GM03348 (cell line): ENCODE measurements at places on chromosomes 4 and X.

DNA sequence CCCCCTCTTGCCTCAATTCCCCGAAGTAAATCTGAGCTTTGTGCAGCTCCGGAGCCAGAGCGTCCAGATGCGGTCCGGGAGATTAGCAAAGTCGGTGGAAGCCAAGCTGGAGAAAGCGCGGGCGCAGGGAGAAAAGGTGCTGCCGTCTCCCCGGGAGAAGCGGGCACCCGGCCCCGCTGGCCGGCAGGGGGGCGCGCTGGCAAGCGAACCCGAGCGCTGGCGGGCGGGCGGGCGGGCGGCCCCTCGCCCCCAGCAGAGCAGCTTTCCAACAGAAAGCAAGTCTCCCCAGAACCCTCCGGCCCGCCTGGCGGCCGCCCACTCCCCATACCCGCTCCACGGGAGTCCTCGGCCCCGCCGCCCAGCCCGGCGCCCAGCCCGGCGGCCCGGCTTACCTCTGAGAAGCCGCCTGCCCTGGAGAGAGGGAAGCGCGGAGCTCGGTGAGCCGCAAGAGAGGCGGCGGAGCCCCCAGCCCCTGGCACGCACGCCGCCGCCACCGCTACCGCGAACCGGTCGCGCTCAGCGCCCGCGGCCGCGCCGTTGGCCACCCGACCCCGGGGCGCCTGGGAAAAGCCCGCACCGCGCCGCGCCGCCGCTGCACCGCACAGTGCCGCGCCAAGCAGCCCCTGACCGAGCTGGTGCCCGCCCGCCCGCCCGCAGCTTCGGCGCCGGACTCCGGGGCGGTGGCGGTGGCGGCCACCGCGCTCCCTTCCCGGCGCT lies 529 bp upstream of the CITED1 start:
- DNase-seq: no peak

DNA sequence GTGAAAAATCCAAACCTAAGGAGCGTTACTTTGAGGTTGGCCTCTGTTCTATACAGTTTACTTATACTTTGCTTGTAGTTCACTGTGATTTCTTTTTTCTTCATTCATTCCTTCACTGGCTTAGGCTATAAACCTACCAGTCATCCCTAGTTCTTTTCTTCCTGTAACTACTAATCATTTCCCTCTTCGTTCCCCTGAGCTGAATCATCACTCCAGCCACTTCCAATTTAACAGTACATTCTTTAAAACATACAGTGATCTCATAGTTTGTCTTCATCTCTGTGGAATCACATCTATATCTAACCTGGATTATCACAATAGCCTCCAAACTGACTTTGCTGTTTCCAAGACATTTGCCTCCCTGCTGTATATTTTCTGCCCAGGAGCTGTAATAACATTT lies 25.2 kb upstream of the NPFFR2 start:
- DNase-seq: peak; percentile 52

DNA sequence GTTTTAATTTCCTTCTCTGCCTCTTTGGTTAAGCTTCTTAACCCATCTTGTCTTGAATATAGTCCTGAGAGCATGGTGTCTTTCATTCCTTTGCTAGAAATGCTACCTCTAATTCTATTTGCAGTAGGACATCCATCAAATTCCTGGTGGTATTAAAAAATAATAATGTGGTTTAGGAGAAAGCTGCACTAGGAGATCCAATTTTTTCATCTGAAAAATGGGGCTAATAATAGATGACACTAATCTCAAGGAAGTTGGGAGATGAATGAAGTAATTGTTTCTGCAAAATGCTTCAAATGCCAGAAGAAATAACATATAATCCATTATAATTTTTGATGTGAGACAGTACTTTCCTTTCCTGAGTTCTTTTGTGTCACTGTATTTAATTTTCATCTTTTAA lies 194.9 kb downstream of the PACRGL start:
- DNase-seq: no peak

- DNase-seq: peak; percentile 31
Observed at GRCh38 chr4:77104791-77105540, 29.2 kb upstream of the CCNI start.

GRCh38 chr4:145681518-145681917 lies 1.6 kb downstream of the C4orf51 start:
- DNase-seq: no peak

GRCh38 chrX:111505783-111506182 lies 5.7 kb upstream of the SERTM2 start:
- DNase-seq: no peak

DNA sequence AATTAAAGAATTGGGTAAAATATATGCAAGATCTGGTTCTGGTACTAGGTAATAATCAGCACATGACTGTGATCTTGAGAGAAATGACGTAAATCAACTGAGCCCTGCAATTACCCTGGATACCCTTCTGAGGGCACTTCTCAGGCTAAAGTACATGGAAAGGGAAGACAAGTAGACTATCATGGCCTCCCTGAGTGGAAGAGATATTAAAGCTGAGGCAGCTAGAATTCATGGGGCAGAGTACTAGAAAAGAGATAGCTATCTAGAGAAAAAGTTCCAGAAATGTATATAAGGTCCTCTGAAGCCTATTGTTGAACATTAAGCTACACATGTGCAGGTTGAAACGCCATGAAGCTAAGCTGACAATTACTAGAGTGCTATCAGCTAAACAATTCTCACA lies 249.6 kb downstream of the NKX6-1 start:
- DNase-seq: no peak

DNA sequence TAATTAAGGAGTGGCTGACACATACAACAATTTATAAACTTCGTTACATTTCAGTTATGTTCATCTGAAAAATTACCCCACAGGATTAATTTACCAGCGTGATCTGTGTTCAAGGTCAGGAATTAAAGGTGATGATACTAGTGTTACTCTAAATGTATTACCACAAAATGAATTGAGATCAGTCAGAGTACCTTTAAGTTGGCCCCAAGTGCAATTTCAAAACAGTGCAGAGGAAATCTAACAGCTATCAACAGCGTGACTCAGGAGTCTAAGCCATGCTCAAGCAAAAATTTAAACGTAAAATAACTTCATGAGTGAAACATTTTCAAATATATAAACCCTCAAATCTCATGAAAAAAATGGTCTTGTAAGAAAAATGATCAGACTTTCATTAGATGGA lies 18.7 kb downstream of the ANTXR2 start:
- no peak for DNase-seq

DNA sequence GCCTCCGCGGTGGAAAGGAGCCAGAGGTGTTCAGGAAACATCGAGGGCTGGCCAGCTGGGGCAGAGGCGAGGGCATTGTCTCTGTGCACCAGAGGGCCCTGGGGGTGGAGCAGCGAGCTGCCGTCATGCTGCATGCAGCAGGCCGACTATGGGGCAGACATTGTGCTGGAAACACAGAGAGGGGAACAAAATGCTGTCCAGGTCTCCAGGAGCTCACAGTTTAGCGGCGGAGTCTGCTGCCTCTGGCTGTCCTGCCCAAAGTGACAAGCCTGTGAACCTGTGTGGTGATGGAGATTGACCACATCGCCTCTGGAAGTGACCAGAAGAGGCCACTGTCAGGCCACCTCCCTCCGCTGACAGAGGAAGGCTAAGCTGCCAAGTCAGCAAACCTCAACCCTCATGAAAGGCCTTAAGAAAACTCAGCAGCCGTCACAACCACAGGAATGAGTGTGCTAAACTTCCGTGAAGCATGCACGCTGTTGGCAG lies 20.1 kb upstream of the SASH3 start:
- peak; percentile 72 for DNase-seq

GRCh38 chrX:130110379-130111219 lies at the start of gene ELF4:
Gene ELF4, minus strand, starts transcription at chrX:130110497. Its CDS starts 29,167 bp downstream, at chrX:130081330.
- peak; percentile 84 for DNase-seq

DNA sequence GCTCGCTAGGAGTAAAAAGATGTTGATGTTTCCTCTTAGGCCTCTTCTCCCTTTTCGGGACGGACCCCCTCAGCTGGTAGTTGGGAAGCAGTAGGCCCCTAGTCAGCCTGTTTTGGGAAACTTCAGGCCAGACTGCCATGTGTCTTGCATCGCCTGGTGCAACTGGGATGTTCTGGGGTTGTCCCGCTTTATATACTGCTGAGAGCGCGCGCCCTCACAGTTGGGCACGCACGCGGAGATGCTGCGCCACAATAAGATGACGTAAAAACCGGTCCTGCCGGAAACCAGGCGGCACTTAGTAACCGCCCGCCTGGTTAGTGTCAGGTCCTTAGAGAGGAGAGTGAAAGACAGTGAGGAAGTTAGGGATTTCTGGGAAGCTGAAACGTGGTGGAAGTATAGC lies 231.3 kb upstream of the CT83 start:
- no peak for DNase-seq

DNA sequence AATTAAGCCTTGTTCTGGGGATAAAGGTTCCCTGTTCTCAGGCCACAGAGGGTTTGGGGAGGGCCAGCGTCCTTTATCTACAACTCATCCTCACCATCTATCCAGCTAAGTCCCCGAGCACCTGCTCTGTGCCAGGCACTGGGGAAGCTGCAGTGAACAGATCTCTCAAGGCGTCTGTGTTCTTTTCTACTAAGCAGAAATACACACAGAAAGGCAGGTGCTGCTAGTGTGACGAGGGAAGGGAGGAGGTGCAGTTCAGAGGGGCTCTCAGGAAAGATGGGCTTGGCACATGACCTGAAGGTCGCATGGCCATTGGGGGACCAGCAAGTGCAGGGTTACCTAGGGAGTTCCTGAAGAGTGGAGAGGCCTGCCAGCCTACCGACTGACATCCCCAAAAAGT lies 352.2 kb downstream of the NR3C2 start:
- DNase-seq: no peak

- DNase-seq: peak; percentile 60
Observed at GRCh38 chr4:102263024-102263787, 82.1 kb downstream of the SLC39A8 start.

- no peak for DNase-seq
Observed at GRCh38 chr4:38514465-38515146, 149.4 kb upstream of the KLF3 start.

- no peak for DNase-seq
Observed at GRCh38 chr4:183153190-183153916, 54.3 kb downstream of the WWC2 start.

- peak; percentile 48 for DNase-seq
Observed at GRCh38 chr4:25861951-25862410, 807 bp downstream of the SEL1L3 start.

- no peak for DNase-seq
Observed at GRCh38 chr4:126495163-126495752, 1137.5 kb upstream of the INTU start.

DNA sequence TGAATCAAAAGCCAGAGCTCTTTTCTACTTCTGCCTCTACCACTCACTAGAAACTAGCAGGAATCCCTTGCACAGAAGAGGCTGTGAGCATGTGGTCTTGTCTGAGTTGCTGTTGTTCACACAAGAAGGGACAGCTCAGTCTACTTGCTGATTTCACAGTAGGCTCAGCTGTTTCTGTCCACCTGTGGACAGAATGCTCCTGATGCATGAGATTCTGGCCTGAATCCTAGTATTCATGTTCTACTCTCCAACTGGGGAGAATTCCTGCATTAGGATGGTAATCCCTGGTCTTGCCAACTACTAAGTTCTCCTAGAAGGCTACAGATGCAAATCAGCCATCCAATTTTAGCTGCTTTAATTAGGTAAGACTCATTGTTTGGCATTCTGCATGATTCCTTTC lies 112.8 kb downstream of the PPA2 start:
- no peak for DNase-seq

GRCh38 chr4:185810746-185811508 lies 1.1 kb downstream of the SORBS2 start:
- DNase-seq: no peak

DNA sequence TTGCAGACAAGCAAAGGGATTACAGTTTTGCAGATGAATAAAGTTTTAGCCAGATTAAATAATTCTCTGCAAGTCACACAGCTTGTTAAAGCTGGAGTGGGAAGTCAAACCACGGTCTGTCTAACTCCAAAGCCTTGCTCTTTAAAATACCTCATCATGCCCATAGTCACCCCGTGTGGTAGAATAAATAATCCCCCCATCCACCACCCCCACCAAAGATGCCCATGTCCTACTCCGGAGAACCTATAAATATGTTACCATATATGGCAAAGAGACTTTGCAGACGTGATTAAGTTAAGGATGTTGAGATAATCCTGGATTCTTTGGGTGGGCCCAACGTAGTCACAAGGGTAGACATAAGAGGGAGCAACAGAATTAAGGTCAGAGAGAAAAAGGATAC lies 118.7 kb downstream of the BEND2 start:
- no peak for DNase-seq

GRCh38 chr4:165319030-165319429 lies 8.4 kb upstream of the MSMO1 start:
- DNase-seq: no peak

DNA sequence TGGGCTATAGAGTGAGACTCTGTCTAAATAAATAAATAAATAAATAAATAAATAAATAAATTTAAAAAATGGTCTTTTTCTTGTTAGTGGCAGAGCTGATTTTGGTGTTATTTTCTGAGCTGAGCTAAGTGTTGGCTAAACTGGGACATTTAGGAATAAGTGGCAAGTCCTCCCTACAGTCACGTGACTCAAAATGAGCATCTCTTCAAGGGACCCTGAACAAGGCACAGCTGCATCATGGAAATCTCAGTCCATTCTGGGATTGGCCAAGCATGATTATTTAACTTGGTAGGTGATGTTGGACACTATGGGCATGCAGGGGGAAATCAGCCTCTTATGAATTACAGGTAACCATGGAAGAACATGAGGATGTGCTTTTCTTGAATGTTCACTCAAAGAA lies 42.0 kb downstream of the HAND2 start:
- DNase-seq: no peak

DNA sequence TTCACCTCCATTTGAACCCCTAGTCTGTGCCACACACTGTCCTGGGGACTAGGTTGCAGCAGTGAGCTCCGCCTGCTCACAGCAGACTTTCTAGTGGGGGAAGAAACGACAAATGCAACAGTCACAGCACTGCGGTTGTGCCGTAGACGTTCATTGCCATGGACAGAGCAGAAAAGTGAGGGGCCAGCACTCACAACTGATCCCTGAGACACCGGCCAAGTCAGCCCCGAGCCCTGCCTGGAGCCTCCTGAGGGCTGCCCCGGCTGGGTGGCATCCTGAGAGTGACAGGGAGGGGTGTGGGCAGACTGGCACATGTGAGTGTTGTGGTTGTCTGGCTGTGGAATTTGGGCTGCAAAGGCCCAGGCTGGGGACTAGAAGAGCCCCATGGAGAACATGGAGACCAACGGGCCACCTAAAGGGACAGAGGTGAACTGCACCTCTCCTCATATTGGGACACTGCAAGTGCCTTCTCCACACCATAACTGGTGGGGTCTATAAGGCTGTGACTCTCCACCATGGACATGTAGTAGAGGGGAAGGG lies 4.6 kb downstream of the DUSP9 start:
- peak; percentile 19 for DNase-seq

GRCh38 chr4:85732124-85732523 lies 257.2 kb downstream of the ARHGAP24 start:
- no peak for DNase-seq

- DNase-seq: peak; percentile 37
Observed at GRCh38 chr4:33924239-33924638, 2320.1 kb downstream of the ARAP2 start.

DNA sequence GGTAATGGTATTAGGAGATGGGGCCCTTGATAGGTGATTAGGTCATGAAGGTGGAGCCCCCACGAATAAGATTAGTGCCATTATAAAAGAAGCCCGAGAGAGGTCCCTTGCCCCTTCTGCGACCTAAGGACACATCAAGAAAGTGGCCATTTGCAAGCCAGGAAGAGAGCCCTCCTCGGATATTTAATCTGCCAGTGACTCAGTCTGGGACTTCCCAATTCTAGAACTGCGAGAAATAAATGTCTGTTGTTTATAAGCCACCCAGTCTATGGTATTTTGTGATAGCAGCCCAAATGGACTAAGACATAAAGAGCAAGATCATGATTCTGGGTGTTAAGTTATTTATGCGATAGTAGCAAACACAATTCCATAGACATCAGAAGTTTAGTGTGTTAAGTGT lies 192.2 kb downstream of the LDB2 start:
- no peak for DNase-seq

- DNase-seq: no peak
Observed at GRCh38 chr4:115272594-115272993, 159.2 kb upstream of the NDST4 start.
